ENCODE measurements at places on chromosomes 11 and 22. TPM values are rescaled to one million over a fixed set of nuclear protein-coding genes. Genes with fewer than 3 reads are reported as not detected.
A peak's percentile ranks its signal among the peaks of the same experiment; 100 is the strongest.

- DNase-seq, result no peak
Observed at GRCh38 chr11:8777907-8778767, 95.5 kb downstream of the RPL27A start.

OR4D5 gene
- not detected for total RNA-seq

DNA sequence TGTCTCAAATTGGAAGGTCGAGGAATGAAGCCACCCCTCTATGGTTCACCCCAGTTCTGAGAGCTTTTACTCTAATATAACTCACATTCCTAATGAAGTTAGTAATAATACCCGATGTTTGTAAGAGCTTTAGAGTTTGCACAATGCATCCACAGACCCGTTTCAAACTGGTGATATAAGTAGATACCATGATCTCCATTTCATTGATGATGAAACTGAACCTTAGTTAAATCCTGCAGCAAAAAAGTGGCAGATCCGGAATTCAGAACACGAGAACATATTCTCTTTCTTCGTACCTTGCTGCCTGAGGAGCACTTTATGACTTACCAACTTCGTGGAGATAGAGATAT lies 757 bp upstream of the RBFOX2 start:
- no peak for DNase-seq

CHRM4 gene
- total RNA-seq, result 0.27 TPM

GRM5 gene
- total RNA-seq, result 0.13 TPM

DNA sequence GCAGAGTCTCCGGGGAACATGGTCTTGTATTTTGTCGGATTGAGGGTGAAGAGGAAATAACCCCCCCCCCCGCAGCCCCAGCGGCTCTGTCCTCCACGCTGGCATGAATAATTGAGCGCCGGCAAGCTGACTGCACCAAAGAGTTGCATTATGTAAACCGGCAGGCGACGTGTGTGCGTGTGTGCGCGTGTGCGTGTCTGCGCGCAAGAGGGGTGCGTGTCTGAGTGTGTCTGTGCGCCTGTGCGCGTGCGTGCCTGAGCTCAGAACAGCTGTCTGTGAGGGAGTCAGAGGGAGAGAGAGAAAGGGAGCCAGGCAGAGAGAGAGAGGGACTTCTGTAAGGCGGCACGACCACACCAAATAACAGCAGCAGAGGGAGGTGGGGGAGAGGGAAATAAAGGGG lies 94.4 kb downstream of the SCN3B start:
- no peak for DNase-seq

- no peak for DNase-seq
Observed at GRCh38 chr11:42243385-42243784, 783.9 kb upstream of the LRRC4C start.

- no peak for DNase-seq
Observed at GRCh38 chr11:29328961-29329441, 687.8 kb downstream of the KCNA4 start.

MS4A3 gene
- total RNA-seq, result 0.57 TPM

PNPLA3 gene
- 0.32 TPM for total RNA-seq

GRCh38 chr11:13920756-13921155 lies 41.8 kb upstream of the SPON1 start:
- DNase-seq, result no peak

- DNase-seq, result no peak
Observed at GRCh38 chr11:119100994-119101758, 477 bp downstream of the DPAGT1 start.

DNA sequence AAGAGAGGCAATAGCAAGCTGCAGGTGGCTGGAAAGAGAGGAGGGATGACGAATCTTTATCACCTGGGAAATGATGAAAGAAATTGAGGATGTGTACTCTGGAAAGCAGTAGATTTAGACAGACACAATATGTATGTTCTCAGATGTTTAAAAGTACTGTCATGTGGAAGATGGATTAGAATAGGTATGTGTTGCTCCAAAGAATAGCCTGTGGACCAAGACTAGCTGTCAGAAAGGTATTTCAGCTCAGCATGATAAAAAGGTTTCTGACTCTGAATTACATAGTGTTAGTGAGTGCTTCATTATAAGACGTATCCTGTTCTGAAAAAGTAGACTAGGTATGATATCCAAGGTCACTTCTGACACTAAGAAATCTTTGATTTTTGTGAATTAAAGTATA lies 322.4 kb downstream of the CNTN5 start:
- no peak for DNase-seq

OR5M3 gene
- not detected for total RNA-seq

DNA sequence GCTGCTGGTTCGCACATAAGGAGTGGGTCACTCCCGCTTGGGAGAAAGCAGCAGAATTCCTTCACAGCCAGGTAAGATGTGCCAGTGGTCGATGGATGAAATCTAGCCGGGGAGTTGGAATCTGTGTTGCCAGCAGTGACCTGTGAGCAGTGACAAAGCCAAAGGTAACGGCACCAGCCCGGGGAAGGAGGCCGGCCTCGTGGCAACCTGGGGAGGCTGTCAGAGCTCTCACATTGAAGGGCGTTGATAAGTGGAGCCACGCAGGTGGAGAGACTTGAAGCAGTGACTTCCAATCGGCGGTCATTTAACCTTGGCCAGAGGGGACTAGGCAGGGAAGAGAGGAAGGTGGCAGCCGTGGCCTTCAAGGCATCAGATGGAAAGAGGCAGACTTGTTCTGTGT lies 58.8 kb downstream of the ARHGAP8 start:
- no peak for DNase-seq

CNIH2 gene
- total RNA-seq, result 0.22 TPM

- no peak for DNase-seq
Observed at GRCh38 chr11:31060880-31061279, 308.7 kb downstream of the DCDC1 start.

OR51E2 gene
- total RNA-seq, result not detected

DNA sequence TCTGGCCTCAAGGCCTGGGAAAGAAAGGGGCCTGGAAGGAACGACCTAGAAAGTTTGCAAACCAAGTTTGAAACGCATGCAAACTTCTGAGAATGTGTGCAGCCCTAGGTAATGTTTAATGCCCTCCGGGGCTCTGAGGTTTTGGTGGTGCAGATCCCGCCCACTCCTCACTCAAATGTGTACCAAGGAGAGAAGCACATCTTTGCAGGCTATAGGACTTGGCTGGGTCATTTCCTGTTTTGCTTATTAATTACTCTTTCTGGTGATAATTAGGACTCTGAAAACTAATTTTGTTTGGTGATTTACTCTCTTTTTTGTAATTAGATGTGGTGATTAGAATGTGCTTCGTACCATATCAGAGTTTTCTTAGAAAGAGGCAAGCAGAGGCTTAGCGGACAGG lies 625.9 kb upstream of the CADM1 start:
- DNase-seq, result no peak

DNA sequence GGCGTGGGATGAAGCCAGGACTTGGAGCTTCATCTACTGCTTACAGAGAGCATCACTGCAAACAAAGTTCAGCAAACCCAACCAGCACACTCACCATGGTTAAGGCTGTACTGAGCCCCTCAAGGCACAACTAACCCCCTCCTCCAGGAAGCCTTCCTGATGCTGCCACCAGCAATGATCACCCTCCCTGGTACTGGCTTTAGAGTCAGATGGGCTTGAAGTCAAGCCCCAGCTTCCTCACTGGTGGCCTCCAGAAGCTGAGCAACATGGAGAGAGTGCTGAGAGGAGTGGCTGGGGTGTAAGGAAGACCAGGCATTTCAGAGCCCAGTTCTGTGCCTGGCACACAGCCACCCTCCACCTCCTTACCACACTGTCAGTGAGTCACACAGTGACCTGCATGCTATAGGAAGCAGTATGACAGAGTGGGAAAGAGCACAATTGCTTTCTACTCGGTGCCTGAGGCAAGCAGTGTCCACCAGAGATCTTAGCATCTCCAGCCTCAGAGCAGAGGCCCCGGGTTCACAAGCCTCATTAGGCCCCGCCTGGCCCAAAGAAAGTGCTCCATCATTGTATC lies 24.7 kb upstream of the BAIAP2L2 start:
- DNase-seq, result peak; percentile 31

- DNase-seq, result no peak
Observed at GRCh38 chr22:36822581-36822980, 5.7 kb upstream of the PVALB start.

- no peak for DNase-seq
Observed at GRCh38 chr22:49903322-49904039, 14.8 kb downstream of the ALG12 start.

GRCh38 chr22:24424001-24424900 lies 3.1 kb upstream of the ADORA2A start:
- DNase-seq, result no peak

OR8G1 gene
- total RNA-seq, result not detected

GRCh38 chr11:9396310-9396709 lies 11.9 kb downstream of the IPO7 start:
- no peak for DNase-seq

- DNase-seq, result no peak
Observed at GRCh38 chr11:112000703-112001102, 24.5 kb upstream of the DLAT start.

- DNase-seq, result no peak
Observed at GRCh38 chr22:29536411-29536810, 17.1 kb downstream of the THOC5 start.

- no peak for DNase-seq
Observed at GRCh38 chr11:118984825-118985224, 13.1 kb upstream of the CENATAC start.

DNA sequence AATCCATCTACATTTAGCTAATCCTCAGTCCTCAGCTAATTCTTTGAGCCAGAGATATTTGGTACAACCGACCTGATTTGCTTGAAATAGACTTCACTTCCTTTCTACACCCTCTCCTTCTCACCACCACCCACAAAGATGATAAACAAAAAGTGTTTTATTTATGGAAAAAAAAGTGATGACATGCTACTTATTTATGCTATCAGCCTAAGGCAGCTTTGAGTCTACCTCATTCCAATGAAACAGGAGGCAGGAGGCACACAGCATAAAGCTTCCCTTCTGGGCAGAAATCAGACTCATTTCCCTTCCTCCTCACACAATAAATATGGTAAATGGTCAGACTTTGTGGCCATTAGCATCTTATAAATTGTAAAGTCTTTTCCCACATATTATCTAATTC lies 325.7 kb downstream of the SOX6 start:
- no peak for DNase-seq

DNA sequence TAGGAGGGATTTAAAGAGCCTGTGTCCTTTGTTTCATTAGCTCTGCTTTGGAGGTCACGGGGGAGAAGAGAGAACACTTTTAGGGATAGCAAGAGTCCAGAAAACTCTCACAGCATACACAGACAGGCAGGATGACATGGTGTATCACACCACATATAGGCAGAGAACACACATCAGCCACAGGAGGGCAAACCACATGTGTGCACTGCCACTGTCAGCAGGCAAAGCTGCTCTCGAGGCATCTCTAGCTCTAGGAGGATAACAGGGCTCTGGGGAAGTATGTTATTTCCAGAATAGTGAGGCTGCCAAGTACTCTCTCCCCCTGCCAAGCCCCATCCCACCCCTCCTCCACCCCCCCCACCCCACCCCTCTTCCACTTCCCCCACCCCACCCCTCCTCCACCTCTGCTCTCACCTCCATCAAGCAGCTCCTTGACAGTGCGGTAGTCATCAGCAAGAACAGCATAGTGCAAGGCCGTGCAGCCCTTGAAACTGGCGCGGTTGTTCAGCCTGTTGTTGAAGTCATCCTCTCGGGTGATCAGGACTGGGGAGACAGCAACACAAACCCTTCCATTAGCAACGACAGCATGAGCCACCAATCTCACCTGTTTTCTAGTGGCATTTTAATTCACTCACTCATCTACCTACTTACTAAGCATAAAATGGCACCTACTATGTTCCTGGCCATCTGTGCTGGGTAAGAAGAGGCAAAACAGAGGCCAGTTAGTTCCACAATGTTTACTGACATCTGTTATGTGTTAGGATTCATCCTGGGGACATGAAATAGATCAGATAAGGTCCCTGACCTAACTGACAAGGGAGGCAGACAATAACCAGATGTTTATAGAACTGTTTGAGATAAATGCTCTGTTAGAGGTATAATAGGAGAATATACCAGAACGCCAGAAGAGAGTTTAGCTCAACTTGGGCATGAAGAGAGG lies 75.6 kb downstream of the CLPB start:
- DNase-seq, result no peak

DNA sequence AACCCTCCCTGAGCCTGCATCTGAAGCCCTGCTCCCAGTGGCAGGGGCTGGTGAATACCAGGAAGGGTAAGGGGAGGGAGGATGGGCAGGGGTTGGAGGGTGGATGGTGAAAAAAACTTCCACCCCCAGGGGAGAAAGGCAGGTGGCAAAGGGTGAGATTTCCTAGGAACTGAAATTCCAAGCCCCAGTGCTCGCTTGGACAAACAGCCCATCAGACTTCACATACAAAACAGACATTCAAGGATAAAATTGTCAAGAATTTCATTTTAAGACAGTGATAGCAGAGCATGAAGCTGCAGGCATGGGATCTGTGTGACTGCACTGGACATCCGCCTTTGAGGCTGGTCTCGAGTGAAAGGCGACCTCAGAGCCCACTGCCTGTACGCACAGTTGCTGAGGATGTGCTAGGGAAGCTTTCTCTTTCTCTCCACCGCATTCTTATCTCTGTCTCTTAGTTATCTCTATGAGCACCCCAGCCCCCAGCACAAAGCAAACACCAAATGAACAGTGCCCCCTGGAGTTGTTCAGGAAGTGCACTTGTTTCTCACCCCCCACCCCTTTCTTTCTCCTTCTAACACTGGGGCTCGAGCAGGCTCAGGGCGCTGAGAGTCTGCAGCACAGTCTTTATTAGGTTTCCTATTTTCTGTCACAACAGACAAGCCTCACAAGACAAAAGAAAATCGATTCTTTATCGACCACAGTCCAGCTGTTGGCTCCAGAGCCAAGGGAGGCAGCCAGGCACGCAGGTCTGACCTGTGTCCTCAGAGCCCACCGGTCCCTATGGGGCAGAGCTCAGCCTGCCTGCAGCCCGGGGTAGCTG lies 237.3 kb upstream of the NCAM1 start:
- no peak for DNase-seq

C22orf31 gene
- not detected for total RNA-seq

- DNase-seq, result no peak
Observed at GRCh38 chr11:116866804-116867455, 29.5 kb upstream of the APOA1 start.

DNA sequence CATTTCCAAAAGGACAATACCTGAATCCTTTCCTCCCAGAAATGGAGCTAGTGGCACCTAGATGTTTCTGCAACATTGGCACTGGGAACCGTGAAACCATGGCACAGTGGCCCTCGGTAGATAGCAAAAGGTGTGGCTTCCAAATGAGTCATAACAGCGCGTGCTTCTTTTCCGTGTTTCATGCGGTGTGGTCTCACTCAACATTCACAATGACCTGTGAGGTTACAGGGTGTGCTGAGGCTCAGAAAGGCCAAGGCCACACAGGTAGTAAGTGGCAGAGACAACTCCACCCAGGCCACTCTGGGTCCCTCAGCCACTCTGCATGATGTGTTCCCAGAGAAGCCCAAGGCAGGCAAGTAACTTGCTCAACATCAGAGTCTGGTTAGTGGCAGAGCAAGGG lies 67.4 kb downstream of the TP53I11 start:
- no peak for DNase-seq
